ENCODE measurements at places on chromosomes 7 and 10. TPM values are rescaled to one million over a fixed set of nuclear protein-coding genes. Genes with fewer than 3 reads are reported as not detected.

Gene CALML5
- not detected for total RNA-seq

Gene ERVW-1
- not detected for total RNA-seq

Gene RASA4B
- 26.0 TPM for total RNA-seq

Gene SCART1
- total RNA-seq, result 2.8 TPM

DNA sequence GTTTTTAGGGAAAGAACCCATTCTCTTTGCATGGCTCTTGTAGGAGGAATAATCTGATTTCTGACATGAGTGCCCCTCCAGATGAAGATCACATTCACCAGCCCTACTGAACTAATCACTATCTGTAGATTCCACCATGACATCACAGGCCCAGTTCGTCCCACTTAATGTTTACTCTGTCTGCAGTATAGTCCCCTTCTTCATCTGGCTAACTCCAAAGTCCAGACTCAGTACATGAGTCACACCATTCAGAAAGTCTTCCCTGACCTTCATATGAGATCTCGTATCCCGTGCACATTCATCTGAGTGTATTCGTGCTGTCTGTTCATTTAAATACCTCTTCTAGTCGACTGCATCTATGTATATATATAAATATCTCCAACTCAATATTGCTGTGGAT is 366.5 kb upstream of the AKR1E2 start:
- no peak for DNase-seq

DNA sequence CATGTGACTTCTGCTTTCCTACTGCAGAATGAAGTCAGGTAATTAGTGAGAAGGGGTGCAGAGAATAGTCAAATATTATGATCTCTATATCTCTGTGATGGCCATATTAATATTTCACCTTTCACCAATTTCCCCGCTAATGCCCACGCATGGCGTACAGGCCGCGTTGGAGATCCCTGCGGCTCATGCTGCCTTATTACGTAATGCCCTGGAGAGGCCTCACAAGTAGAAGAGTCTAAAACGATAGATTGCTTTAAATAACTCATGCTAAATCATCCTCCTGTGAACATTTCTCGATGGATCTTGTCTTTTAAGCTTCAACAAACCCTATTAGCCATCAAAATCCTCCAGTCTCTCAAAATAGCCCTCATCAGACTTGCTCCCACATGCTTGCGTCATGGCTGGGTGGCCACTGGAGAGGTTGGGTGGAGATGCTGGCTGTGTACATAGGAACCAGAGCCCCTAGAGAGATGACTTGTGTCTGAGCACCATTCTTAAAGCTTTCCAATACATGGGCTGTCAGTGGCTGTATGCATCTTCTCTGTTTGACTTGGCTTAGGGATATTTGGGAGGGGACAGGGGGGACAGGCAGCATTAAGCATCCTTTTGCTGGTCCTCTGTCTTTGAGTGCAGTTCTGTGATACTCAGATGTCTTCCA is 79.5 kb upstream of the INSYN2A start:
- DNase-seq, result no peak

- DNase-seq, result peak; percentile 11
These were observed 97.5 kb upstream of the OIT3 start for GRCh38 chr10:72796042-72796441.

- DNase-seq, result no peak
These were observed 30.7 kb upstream of the PLPP4 start for GRCh38 chr10:120426306-120426705.

- no peak for DNase-seq
These were observed 37.3 kb upstream of the SEMA3D start for GRCh38 chr7:85224171-85224570.

GRCh38 chr7:28409716-28410627 is 2.3 kb upstream of the CREB5 start:
- peak; percentile 25 for DNase-seq

Data from activated CD8-positive, alpha-beta T cell treated with anti-CD3 and anti-CD28 coated beads for 36 hours (primary cell).